GM13977 (cell line): ENCODE measurements at places on chromosomes 3 and 15.

- no peak for DNase-seq
Observed at GRCh38 chr3:127688416-127689265, 15.9 kb downstream of the ABTB1 start.

GRCh38 chr3:183227586-183227985 is 25.5 kb upstream of the B3GNT5 start:
- no peak for DNase-seq

GRCh38 chr3:43926055-43926454 is 235.3 kb downstream of the ABHD5 start:
- DNase-seq: no peak

DNA sequence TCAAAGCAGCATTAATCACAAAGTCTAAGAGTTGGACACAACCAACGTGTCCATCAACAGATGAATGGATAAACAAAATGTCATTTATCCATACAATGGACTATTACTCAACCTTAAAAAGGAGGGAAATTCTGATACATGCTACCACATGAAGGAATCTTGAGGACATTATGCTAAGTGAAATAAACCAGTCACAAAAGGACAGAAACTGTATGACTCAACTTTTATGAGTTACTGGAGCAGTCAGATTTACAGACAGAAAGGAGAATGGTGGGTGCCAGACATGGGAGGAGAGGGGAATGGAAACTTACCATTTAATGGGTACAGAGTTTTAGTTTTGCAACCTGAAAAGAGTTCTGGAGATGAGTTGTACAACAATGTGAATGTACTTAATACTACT is 43.0 kb upstream of the SEC13 start:
- no peak for DNase-seq

GRCh38 chr3:156160647-156161046 is 40.3 kb downstream of the KCNAB1 start:
- peak; percentile 24 for DNase-seq

DNA sequence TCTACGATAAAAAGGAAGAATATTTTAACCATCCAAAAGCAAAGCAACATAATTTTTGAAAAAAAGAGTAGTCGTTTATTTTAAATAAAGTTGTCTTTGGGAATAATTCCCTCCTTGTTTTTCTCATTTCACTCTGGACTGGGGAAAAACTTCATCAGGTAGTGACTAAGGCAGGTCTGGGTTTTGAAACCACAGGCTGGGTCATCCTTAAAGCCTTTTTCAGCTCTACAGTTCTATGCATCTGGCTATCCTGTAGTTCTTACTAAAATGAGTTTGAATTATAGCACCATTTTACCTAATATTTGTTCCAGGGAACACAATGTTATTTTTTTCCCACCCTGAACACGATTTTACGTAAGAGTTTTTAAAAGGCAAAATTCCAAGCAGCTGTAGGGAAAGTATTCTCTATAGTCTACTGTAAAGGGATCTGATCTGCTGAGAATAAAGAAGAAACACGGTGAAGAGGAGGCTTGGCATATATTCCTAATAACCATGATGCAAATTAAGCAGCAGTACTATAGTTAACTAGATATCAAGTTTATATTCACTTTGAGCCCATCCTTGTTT is 107.7 kb downstream of the OSBPL10 start:
- no peak for DNase-seq

GRCh38 chr3:174168026-174168425 is 691.1 kb upstream of the NAALADL2 start:
- no peak for DNase-seq

GRCh38 chr3:46663591-46664135 is 29.8 kb downstream of the ALS2CL start:
- DNase-seq: peak; percentile 5
